Stimulated activated memory B cell treated with anti-CD40 and anti-IgM and Interleukin-4, amounts not matched to agents 10 μg/mL and 1 μg/mL and 100 μg/mL, for 72 hours (primary cell): ENCODE measurements at places on chromosomes 2 and 18.

GRCh38 chr2:172135446-172135845 is 32.7 kb upstream of the DLX2 start:
- H3K36me3 ChIP-seq, result no peaks in the 10 kb centered on the region
- no peak for ATAC-seq
- no peak overlapping the region for H3K4me3 ChIP-seq
- H3K27me3 ChIP-seq, result peaks cover 23% of the 10 kb centered on the region
- no peaks in the 10 kb centered on the region for H3K4me1 ChIP-seq

GRCh38 chr2:233141901-233142300 is 81.8 kb downstream of the INPP5D start:
- H3K27me3 ChIP-seq, result no peaks in the 10 kb centered on the region
- no peak overlapping the region for H3K4me3 ChIP-seq
- H3K27ac ChIP-seq, result peak overlapping the region; percentile 80
- ATAC-seq, result no peak
- H3K4me1 ChIP-seq, result peaks cover 57% of the 10 kb centered on the region
- H3K36me3 ChIP-seq, result peaks cover 72% of the 10 kb centered on the region

GRCh38 chr18:8947566-8947965 is 154.9 kb upstream of the NDUFV2 start:
- H3K4me3 ChIP-seq, result no peak overlapping the region
- no peaks in the 10 kb centered on the region for H3K27me3 ChIP-seq
- peak overlapping the region; percentile 43 for H3K27ac ChIP-seq
- H3K36me3 ChIP-seq, result no peaks in the 10 kb centered on the region

DNA sequence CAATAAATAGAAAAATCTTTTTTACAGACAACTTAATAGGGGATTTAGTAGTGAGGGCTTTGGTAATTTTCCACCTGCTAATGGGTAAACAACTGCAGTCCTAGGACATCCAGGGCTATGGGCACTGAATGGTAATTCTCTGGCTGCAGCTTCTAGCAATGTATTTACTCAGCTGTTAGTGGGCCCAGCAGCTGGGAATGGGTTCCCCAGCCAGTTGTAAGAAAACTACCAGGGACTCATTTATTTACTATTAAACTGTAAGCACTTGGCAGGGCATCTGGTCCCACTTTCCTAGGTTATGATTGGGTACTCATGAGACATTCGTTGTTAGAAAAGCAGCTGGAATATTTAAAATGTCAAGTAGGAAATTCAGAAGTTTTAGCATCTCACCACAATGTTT is 363.8 kb upstream of the TRIB2 start:
- ATAC-seq, result no peak
- no peak overlapping the region for H3K27ac ChIP-seq
- no peaks in the 10 kb centered on the region for H3K36me3 ChIP-seq

GRCh38 chr2:117137371-117137770 is 677.1 kb upstream of the DDX18 start:
- H3K36me3 ChIP-seq, result no peaks in the 10 kb centered on the region
- no peaks in the 10 kb centered on the region for H3K4me1 ChIP-seq

DNA sequence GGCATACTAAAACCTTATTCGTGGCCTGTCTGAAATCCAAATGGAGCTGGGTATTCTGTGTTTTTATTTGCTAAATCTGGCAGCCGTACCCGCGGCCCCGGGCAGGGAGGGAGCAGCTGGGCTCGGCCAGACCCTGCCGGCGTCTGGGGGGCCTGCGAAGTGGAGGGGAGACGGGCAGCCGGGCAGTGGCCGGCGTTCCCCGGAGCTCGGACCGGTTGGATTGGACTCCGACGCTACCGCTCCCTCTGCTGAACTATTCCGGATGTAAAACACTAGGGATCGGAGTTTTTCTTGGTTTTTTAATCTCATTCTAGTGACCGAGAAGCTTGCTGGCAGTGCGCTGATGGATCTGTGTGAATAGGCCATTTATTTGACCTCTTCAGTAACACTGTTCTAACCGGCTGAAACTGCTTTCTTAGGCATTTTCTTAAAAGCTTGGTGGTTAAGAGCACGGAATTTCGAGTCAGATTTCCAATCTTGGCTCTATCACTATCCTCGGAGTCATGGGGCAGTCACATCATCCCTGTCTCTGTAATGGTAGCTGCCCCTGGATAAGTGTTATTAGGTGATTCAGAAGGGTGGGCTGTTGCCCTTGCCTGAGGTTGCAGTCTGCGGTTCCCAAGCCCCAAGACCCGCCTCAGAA is 694 bp downstream of the UNC50 start:
- H3K4me3 ChIP-seq, result peak overlapping the region; percentile 84
- H3K4me1 ChIP-seq, result peaks cover 55% of the 10 kb centered on the region
- peak overlapping the region; percentile 97 for H3K27ac ChIP-seq
- ATAC-seq, result peak; percentile 17
- peaks cover 11% of the 10 kb centered on the region for H3K36me3 ChIP-seq

DNA sequence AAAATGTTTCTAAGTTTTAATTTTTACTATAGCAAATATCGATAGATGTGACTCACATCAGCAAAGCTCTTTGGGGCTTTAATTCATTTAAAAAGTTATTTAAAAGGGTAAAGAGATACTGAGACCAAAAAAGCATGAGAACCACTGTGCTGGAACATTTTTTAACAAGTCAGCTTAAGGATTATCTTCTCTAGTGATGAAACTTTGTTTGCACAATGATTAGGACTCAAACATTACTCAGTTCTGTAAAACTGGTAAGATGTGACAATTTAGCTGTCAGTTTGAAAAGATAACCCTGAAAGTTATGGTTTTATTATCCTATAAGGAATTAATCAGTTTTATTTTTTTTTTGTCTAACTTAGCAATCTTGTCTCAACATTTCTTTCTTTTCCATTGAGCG is 301.4 kb downstream of the TSN start:
- ATAC-seq, result no peak
- H3K36me3 ChIP-seq, result no peaks in the 10 kb centered on the region
- no peaks in the 10 kb centered on the region for H3K4me1 ChIP-seq
- H3K27me3 ChIP-seq, result peaks cover 10% of the 10 kb centered on the region

DNA sequence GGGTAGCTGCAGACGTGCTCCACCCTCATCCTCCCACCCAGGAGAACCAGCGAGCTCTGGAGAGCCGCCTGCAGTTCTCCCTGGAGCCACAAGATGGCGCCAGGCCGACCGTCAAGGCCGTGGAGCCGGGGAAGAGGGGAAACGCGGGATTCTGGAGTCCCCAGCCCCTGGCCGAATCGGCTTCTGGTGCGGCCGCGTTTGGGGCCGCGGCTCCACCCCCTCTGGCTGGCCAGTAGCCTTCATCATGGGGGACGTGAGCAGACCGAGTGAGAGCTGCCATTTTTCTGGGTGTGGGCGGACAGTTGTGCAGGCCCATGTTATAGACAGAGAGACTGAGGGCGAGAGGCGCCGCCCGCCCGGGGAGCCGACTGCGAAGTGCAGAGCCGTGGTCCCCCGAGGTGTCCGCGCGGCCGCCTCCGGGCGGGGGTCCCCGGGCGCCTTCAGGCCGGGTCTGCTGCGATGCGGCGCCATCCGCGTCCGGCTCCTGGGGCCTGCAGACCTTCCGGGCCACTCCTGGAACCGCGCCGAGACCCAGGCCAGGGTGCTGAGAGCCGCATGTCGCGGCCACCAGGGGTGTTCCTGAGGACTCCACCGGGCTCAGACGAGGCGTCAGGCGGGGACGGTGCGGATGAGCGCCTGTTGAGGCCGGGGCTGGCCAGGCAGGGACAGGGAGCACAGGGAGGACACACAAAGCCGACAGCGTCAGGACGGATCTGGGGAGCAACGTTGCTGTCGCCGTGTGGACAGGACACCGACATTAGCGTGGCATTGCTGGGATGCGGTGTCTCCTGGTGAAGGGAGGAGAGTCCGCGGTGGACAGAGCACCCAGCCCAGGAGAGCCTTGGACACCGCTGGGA is 418.2 kb upstream of the HS6ST1 start:
- H3K36me3 ChIP-seq, result no peaks in the 10 kb centered on the region
- H3K27ac ChIP-seq, result peak overlapping the region; percentile 66
- peaks cover 14% of the 10 kb centered on the region for H3K27me3 ChIP-seq
- H3K4me3 ChIP-seq, result peak overlapping the region; percentile 82
- peaks cover 26% of the 10 kb centered on the region for H3K4me1 ChIP-seq

DNA sequence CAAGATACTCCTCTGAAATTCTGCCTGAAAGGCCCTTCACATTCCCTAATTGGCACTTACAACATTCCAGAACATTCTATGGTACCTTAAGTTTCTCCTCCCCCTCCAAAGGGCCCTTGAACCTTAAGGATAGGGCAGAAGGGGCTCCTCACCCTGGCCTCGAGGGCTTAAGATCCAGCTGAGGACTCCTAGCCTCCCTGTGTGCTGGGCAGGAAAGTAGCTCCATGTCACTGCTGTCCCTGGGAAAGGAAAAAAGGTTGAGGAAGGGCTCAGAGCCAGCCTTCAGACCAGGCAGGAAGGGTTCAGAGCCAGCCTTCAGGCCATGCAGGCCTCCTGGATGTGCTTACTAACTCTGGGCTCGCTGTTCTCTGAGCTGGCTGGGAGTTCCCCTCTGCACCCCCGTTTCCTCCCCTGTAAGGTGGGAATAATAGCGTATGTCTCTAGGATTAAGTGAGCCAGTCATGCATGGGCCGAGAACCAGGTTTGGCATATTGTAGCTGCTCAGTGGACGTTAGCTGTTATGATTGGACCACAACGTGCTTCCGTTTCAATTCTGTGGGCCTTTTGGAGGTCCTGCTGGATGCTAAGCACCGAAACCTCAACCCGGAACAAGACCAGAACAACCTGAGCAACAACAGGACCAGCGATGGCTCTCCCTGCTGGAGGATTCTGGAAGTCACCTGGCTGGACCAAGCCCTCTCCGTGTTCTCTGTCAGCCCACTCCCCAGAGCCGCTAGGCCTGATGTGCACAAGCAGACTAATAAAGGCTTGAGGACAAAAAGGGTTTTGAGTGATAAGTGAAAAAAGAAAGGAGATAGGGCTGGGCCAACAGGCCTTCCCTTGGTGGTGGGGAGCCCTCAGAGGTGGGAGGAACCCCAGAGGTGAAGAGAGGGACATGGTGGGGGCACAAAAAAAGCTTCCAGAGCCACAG is 1.0 kb upstream of the B3GNT7 start:
- H3K27ac ChIP-seq, result peak overlapping the region; percentile 99
- H3K27me3 ChIP-seq, result no peaks in the 10 kb centered on the region
- peak overlapping the region; percentile 98 for H3K4me3 ChIP-seq
- ATAC-seq, result peak; percentile 66
- peaks cover 63% of the 10 kb centered on the region for H3K4me1 ChIP-seq

DNA sequence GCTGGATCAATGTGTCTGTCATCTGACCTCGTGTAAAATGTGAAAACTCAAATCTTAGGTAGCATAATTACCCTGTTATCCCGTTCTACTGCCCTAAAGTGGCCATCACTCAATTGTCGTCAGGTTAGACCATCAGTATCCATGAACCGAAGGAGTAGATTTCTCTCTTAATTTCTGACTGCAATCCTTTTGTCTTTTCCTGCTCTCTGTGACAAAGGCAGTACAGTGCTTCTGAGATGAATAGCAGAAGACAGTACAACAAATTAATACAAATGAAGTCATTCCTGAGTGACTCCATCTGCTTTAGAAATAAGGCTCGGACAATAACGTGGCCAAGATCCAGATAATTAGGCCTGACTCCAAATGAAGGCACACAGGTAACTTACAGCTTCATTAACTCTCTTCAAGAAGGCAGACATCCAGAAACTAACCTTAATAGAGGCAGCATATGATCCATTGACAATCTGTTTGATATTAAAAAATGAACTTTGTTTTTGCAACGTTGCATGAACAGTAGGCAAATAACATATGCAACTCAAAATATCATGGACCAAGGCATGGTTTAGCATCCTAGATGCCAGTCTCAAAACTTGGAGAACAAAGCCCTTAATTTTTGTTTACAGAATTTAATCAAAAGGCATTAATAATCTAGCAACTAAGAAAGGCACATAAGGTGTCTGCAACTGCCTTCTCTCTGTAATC is 96.7 kb upstream of the CDH20 start:
- no peak overlapping the region for H3K27ac ChIP-seq
- ATAC-seq, result no peak
- no peaks in the 10 kb centered on the region for H3K4me1 ChIP-seq
- no peak overlapping the region for H3K4me3 ChIP-seq
- H3K27me3 ChIP-seq, result no peaks in the 10 kb centered on the region
- H3K36me3 ChIP-seq, result no peaks in the 10 kb centered on the region

- peaks cover 41% of the 10 kb centered on the region for H3K4me1 ChIP-seq
- H3K4me3 ChIP-seq, result peak overlapping the region; percentile 86
- H3K27ac ChIP-seq, result peak overlapping the region; percentile 67
- peak; percentile 40 for ATAC-seq
Observed at GRCh38 chr2:226798422-226799210, 1.0 kb downstream of the IRS1 start.

- peaks cover 60% of the 10 kb centered on the region for H3K36me3 ChIP-seq
- peaks cover 29% of the 10 kb centered on the region for H3K4me1 ChIP-seq
- peak overlapping the region; percentile 26 for H3K27ac ChIP-seq
- H3K27me3 ChIP-seq, result no peaks in the 10 kb centered on the region
Observed at GRCh38 chr18:69943021-69943420, 4.7 kb downstream of the CD226 start.

DNA sequence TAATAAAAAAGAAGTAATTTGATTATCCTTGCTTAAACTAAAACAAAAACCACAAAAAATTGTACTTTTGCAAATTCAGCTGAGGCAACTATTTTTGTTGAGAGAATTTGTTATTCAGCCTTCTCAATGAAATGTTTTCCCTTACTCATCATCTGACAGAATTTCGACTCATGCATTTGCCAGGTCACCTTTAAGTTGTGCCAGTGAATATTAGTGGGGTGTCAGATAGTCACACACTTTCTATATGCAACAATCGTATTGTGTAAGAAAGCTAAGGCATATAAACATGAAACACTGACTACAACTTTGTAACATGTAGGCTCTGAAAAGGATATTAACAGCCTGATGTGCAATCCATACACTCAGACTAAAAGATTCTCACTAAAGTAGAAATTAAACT is 1653.1 kb upstream of the SLC39A10 start:
- no peaks in the 10 kb centered on the region for H3K27me3 ChIP-seq
- H3K27ac ChIP-seq, result no peak overlapping the region
- no peak overlapping the region for H3K4me3 ChIP-seq
- H3K36me3 ChIP-seq, result peaks cover under 1% of the 10 kb centered on the region

DNA sequence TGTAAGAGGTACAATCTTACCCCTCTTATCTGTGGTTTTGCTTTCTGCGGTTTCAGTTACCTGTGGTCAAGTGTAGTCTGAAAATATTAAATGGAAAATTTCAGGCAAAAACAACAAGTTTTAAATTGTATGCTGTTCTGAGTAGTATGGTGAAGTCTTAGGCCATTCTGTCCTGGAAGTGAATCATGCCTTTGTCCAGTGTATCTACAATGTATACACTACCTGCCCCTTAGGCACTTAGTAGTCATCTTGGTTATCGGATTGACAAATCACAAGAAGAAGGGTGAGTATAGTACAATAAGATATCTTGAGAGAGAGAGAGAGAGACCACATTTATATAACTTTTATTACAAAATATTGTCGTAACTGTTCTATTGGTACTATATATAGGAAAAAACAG is 43.5 kb downstream of the RAB3GAP1 start:
- H3K36me3 ChIP-seq, result peaks cover 66% of the 10 kb centered on the region
- ATAC-seq, result no peak
- no peaks in the 10 kb centered on the region for H3K27me3 ChIP-seq
- no peak overlapping the region for H3K4me3 ChIP-seq
- H3K27ac ChIP-seq, result no peak overlapping the region
- H3K4me1 ChIP-seq, result peaks cover 6% of the 10 kb centered on the region
